RWPE2 (cell line): ENCODE measurements at places on chromosomes 16 and 17.
A peak's percentile ranks its signal among the peaks of the same experiment; 100 is the strongest.

DNA sequence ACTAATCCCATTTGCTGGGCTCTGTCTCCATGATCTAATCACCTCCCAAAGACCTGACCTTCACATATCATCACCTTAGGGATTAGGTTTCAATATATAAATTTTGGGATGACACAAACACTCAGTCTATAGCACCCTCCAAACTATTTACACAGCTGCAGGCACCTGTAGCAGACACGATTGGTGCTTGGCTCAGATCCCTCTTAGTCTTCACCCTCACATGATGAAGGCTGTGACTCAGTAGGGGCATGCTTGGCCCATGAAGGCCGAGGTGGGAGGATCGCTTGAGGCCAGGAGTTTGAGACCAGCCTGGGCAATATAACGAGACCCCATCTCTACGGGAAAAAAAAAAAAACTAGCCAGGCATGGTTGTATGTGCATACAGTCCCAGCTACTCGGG lies 73.5 kb downstream of the HS3ST2 start:
- no peak for DNase-seq

DNA sequence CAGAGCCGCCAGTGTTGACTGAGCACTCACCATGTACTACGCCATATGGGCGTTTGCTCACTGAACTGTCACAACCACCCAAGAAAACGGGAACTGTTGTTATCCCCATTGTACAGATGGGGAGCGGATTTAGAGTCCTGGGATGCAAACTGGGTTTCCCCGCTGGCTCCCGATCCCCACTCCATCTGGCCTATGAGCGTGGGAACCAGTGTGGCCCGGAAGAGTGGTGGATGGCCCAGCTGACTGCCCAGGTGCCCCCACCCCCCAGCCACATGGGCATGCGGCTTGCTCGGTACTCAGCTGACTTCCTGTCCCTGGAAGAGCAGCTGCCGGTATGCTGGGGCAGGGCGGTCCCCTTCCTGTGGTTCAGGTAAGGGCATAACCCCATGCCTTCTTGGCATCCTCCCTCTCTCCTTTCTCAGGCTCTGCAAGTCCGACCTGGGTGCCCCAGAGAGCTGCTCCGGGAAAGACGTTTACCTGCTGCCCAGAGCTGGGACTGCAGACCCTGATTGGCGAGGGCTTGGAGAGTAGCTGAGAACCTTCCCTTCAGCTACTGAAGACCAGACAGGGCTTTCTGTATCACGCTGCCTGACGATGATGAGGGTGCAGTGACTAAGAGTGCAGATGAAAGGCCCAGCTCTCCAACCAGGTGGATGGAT lies 16.2 kb downstream of the SOCS3 start:
- DNase-seq = no peak

- DNase-seq = no peak
These were observed 410.9 kb downstream of the SOX9 start for GRCh38 chr17:72531729-72532128.

GRCh38 chr17:76397687-76398522 lies 13.5 kb downstream of the SPHK1 start:
- peak; percentile 85 for DNase-seq

GRCh38 chr17:64778240-64779097 lies 116.4 kb upstream of the SMURF2 start:
- DNase-seq = no peak

DNA sequence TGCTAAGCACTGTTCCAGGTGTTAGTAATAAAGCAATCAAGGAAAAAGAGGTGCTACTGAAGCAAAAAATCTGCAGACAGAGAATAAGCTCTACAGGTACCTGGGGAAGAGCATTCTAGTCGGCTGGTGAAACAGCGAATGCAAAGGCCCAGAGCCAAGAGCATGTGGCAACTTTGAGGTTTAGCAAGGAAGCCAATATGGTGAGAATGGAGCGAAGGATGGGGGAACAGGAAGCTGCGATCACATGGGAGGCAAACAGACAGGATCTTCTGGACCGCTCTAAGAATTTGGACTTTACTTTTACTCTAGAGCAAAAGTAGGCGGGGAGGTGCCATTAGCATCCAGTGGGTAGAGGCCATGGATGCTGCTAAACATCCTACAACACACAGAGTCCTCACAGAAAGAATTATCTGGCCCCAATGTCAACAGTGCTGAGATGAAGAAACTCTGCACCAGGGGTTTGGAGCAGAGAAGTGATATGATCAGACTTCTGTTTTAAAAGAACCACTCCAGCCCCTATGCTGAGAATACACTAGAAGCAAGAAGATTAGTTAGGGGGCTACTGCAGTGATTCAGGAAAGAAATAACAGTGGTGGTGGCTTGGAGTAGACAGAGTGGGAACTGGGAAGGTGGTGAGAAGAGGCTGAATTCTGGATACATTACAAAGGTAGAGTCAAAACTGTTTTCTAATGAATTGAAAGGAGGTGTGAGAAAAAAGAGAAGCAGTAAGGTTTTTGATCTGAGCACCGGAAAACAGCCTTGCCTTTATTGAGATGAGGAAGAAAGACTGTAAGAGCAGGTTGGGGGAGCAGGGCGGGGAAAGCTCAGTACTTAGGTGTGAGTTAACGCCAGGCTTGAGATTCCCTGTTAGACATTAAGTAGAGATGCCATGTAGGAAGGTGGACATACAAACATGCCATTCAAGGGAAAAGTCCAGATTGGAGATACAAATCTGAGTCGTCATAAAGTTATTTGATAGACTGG lies 11.0 kb downstream of the EFTUD2 start:
- no peak for DNase-seq

- DNase-seq = no peak
These were observed 13.8 kb upstream of the TCF25 start for GRCh38 chr16:89859615-89860007.

- no peak for DNase-seq
These were observed 520.8 kb downstream of the HAPSTR1 start for GRCh38 chr16:9612267-9612666.

DNA sequence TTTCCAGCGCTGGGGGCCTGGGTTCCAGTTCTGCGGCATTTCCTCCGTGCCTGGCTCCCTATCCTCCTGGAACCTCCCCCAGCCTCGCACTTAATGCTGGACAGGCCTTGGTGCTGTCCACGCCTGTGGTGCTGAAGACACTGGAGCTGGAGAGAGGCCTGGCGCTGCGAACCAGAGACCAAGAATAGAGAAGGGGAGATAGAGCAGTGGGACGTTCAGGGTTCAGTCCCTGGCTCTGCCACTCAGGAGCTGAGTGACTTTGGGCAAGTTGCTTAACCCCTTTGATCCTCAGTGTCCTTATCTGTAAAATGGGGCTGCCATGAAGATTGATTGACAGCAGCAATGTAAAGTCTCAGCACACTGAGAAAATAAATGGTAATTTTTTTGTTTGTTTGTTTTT lies 11.9 kb downstream of the SBK1 start:
- no peak for DNase-seq

DNA sequence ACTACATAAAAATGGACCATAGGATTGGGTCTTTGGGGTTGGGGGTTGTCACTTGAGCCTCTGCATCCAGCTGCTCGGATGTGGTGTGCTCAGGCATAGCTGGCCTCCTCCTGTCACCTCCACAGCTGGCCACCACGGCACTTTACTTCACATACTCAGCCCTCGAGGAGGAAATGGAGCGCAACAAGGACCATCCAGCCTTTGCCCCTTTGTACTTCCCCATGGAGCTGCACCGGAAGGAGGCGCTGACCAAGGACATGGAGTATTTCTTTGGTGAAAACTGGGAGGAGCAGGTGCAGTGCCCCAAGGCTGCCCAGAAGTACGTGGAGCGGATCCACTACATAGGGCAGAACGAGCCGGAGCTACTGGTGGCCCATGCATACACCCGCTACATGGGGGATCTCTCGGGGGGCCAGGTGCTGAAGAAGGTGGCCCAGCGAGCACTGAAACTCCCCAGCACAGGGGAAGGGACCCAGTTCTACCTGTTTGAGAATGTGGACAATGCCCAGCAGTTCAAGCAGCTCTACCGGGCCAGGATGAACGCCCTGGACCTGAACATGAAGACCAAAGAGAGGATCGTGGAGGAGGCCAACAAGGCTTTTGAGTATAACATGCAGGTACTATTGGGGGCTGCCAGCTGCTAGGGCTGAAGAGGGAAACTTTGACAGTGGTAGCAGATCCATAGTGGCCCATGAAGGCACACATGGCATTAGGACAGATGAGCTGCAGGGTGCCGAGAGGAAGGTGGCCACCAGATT lies 30.8 kb downstream of the CDIP1 start:
- DNase-seq = no peak
